ENCODE measurements at places on chromosomes 3 and 15.

GRCh38 chr15:40346579-40347558, 4.0 kb upstream of the PHGR1 start:
- no peak for DNase-seq

- no peak for DNase-seq
Observed at GRCh38 chr3:12303993-12304392, 15.1 kb downstream of the PPARG start.

GRCh38 chr15:95210436-95210981, 979.1 kb downstream of the MCTP2 start:
- no peak for DNase-seq

DNA sequence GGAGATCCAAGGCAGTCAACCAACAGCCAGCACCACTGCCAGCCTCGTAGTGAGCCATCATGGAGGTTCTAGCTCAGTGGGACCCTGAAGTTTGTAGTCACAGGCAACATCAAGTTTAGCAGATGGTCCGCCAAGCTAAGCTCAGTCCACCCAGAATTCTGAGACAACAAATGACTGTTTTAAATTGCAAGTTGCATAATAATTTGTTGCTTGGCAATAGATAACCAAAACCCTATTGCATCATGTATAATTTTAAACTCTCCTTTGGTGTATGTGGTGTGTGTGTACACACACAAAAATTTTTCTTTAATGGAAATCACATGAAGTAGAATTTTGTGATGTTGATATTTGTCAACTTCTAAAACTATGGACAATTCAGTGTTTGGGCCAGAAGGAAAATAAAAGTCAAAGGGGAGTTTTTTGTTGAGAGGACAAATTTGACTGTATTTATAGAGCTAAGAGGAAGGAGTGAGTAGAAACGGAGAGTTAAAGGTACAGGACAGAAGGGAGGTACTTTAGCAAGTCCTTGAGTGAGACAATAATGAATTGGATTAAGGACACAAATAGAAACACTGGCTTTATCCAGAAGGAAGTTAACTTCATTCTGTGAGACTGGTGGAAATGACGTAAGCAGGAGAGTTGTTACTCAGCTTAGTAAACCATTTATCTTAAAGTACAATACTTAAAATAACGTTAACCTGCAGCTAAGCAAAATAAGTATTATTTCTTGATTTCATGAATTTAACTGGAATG, 83.6 kb downstream of the NCEH1 start:
- no peak for DNase-seq

DNA sequence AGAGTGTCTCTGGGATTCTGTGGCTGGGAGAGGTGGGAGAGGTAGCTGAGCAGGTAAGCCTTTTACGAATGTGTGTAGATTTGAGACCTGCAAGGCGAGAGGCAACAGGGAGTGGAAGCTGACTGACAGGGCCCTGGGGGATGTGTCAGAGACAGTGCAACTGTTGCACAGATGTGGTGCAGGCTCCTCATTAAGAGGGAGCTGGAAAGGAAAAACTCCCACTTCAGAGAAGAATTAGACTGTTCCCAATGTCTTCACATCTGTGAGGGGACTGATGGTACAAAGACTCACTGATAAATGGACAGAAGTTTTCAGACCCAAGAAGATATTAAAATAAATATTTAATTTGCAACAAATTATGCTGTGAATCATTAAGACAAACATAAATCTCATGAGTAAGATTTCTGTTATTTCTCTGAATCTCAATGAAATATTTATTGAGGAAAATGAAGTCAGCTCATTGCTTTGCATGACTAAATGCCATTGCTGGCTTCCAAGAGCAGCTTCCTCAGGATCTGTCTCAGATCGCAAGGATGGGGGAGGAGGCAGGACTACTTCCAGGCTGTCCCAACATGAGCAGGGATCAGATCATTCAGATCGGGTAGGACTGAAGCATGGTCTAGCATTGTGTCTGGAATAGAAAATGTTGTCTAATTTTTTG, 127.3 kb upstream of the ROPN1 start:
- no peak for DNase-seq

DNA sequence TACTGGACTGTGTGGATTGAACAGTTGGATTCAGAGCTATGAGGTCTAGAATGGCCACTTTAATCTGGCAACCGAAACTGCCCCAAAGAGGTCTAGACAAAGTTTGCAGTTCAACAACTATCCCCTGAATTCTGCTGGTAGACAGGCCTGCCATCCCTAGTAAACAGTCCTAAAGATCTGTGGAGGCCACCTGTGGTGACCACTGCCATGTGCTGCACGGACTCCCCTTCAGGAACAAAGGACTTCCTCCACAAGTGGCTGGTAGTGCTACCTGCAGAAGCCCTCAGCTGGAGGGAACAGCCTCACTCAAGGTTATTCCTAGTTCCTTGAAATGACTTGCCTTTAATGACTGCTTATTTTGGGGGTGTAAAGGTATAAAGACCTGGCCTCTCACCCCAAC, 6.1 kb downstream of the TNFAIP8L3 start:
- DNase-seq: peak; percentile 6

DNA sequence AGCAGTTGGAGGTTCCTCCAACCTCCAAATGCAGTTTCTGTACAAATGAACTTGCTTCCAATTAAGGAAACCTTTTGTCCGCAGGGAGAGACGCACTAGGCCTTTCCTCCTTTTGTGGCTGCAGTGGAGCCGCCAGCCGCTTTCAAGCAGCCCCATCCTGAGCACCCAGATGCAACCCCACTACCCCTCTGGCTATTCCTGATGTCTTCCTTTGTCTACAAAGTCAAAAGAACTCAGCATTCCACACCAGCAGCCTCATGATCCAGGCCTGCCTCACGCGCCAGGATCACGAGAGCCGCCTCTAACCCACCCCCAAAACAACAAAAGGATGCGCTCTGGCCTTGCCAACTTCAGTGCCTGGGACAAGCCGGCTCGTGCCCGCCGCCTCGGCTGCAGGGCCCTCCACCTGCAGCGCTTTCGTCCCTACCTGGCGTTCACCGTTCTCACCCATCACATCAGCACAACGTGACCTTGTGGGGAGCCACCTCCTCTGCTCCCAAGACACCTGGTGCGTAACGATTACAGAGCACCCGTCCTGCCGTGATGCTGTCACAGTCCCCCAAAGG, 48.2 kb upstream of the MUC4 start:
- DNase-seq: peak; percentile 67

DNA sequence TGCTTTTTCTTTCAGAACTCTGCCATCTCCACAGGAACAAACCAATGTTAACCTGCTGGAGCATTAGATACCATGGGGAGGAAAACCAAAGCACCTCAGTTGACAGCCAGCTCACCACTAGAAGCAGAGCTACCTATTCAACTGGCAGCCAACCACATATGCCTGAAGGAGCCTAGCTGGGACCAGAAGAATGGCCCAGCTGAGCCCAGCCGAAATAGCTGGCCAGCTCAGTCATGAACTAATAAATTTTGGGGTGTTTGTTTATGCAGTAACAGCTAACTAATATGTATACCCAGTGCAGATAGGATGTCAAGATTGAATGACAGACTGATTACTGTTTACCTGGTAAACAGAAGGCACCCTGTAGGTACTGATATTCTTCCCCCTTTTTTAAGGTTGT, 1117.5 kb downstream of the TBL1XR1 start:
- DNase-seq: no peak
